ENCODE measurements at places on chromosomes 12 and 14.
A peak's percentile ranks its signal among the peaks of the same experiment; 100 is the strongest.

- no peak for DNase-seq
Measured at GRCh38 chr14:29927376-29928116, at the start of gene PRKD1. PRKD1 (minus strand) TSS chr14:29927847.

- no peak for DNase-seq
Measured at GRCh38 chr12:53062011-53062961, 12.4 kb downstream of the TNS2 start.

GRCh38 chr12:28622406-28622805 lies 432.1 kb downstream of the CCDC91 start:
- no peak for DNase-seq

DNA sequence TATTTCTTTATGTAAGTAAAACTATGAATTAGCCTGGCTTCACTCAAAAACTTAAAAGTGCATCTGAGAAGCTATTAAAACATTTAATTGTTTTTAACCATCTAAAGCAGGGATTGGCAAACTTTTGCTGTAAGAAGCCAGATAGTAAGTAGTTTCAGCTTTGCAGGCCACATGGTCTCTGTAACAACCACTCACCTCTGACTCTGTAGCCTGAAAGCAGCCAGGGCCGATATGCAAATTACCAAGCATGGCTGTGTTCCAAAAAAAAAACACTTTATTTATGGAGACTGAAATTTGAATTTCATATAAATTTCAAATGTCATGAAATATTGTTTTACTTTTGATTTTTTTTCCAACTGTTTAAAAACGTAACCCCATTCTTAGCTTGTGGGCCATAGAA lies 95.3 kb downstream of the CIT start:
- DNase-seq = no peak

DNA sequence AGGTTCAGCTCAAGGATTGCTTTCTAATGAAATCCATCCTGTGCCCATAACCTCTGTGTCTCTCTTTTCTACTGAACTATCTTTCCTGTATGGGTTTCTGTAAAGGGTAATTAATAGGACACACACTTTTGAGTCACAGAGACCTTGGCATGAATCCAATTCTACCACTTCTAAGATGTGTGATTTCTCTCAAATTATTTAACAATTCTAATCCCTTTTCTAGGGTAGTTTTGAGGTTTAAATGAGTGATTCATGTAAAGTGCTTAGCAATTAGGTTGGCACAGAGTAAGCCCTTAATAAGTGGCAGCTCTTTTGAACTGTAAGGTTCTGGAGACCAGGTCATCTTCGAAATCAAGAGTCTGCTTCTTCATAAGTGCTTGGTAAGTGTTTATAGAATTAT lies 202.7 kb downstream of the RASSF9 start:
- no peak for DNase-seq

GRCh38 chr14:69683971-69684370 lies 72.6 kb downstream of the SUSD6 start:
- no peak for DNase-seq

GRCh38 chr12:27511031-27511722 lies 12.8 kb upstream of the PPFIBP1 start:
- no peak for DNase-seq

DNA sequence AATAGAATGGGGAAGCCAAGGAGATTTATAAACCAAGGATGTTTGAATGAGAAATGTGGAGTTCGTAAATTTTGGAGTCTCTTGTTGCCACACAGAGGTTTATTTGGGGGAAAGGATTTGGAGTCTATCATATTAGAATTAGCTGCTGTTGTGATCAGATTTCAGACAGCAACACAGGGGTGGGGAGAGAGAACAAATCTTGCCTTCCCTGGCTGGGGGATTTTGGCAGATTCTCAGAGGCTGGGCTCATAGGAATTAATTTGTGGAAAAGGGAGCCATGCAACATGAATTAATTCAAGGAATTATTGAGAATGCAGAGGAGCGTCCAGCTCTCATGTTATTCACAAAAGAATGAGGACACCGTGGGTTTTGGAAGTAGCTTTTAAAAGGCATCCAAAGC lies 73.9 kb upstream of the PRMT8 start:
- DNase-seq = no peak

GRCh38 chr12:113804961-113805600 lies 161.0 kb downstream of the RBM19 start:
- no peak for DNase-seq

GRCh38 chr12:88241862-88242570 lies 99.9 kb downstream of the TMTC3 start:
- no peak for DNase-seq

DNA sequence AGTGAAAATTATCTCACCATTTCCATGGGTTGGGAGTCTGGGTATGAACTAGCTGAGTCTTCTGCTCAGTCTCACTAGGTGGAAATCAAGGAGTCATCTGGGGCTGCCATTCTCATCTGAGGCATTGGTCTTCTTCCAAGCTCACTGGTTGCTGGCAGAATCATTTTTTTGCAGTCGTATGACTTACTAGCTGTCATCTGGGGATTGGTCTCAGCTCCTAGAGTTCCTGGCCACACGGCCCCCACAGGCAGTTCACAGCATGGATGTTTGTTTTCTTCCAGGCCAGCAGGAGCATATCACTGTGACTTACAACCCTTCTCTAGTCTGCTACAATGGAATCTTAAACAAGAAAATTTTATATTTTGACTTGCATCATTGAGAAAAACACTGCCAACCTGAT lies 18.6 kb upstream of the OR10AD1 start:
- no peak for DNase-seq

- DNase-seq = peak; percentile 8
Measured at GRCh38 chr12:14167005-14167628, 185.7 kb upstream of the GRIN2B start.

DNA sequence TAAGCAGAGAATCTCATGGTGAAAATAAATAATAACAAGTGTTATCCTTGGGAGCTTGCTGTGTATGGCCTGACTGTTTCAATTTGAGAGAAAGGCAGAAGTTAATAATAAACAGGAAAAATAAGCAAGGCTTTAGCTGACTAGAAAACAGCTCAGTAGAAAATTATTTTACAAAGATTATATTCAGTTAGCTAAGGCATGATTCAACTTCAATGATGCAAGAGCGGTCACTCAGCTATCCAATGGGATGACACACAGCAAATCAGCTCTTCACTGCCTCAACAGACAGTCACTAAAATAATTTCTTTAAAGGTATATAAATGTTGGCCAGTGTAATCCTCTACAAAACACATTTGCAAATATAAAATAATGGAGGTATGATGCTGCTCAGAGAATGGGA lies 18.6 kb downstream of the GSTZ1 start:
- no peak for DNase-seq

DNA sequence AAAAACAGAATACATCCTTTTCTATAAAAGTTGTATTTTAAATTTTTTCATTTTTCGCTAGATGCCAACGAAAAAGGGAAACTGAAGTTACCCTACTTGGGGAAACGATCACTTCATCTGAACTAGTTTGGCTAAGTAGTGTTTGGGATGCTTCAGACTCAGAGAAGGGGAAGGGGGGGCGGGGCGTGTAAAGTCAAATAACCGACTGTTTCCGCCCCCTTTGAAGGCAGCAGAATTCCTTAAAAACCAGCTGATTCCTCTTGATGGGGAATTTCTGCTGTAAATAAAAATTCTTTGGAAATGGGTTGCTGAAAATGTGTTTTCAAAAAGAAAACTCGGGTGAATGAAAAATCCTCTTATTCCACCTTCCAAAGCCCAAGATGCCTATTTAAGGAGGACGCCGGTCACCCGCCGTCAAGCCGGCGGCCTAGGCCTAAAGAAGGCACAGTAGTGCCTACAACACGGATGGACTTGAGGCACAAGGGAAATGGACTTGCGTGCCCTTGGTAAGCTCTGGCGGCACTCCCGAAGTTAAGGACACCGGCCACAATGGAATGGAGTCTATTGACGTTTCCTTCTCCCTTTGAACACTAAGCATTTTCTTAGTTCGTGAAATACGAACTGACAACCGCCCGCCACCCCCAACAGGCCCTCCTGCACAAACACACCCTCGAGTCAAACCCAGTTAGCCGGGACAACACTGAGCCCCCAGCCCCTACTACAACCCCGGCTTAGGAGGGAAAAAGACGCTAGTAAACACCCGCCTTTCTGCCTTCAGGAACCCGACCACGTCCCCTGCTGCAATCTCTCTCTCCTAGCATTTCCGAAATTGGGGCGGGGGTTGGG lies 1.9 kb downstream of the ATXN2 start:
- no peak for DNase-seq

GRCh38 chr14:60087668-60088067 lies 4.1 kb upstream of the PCNX4 start:
- DNase-seq = no peak

- no peak for DNase-seq
Measured at GRCh38 chr12:54349036-54349435, 15.2 kb downstream of the GPR84 start.

GRCh38 chr14:42734041-42734440 lies 1127.4 kb downstream of the LRFN5 start:
- no peak for DNase-seq

DNA sequence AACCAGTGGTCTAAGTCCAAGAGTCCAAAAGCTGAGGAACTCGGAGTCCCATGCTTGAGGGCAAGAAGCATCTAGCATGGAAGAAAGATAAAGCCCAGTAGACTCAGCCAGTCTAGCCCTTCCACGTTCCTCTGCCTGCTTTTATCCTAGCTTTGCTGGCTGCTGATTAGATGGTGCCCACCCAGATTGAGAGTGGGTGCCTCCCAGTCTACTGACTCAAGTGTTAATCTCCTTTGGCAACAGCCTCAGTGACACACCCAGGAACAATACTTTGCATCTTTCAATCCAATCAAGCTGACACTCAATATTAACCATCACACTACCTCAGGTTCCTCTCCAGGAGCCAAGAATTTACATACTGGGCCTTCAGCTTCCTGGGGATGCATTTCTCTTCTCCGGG lies 476.1 kb downstream of the FUT8 start:
- no peak for DNase-seq

GRCh38 chr12:94206886-94207285 lies 58.5 kb downstream of the PLXNC1 start:
- DNase-seq = no peak

- DNase-seq = no peak
Measured at GRCh38 chr12:51813931-51814310, 34.6 kb downstream of the FIGNL2 start.

GRCh38 chr12:89082370-89082753 lies 269.9 kb downstream of the DUSP6 start:
- DNase-seq = no peak

GRCh38 chr12:95548056-95548538 lies 3.2 kb downstream of the USP44 start:
- peak; percentile 5 for DNase-seq

- DNase-seq = no peak
Measured at GRCh38 chr14:76768671-76769500, 7.6 kb downstream of the VASH1 start.

- no peak for DNase-seq
Measured at GRCh38 chr14:64788706-64789105, 84.5 kb downstream of the PLEKHG3 start.

DNA sequence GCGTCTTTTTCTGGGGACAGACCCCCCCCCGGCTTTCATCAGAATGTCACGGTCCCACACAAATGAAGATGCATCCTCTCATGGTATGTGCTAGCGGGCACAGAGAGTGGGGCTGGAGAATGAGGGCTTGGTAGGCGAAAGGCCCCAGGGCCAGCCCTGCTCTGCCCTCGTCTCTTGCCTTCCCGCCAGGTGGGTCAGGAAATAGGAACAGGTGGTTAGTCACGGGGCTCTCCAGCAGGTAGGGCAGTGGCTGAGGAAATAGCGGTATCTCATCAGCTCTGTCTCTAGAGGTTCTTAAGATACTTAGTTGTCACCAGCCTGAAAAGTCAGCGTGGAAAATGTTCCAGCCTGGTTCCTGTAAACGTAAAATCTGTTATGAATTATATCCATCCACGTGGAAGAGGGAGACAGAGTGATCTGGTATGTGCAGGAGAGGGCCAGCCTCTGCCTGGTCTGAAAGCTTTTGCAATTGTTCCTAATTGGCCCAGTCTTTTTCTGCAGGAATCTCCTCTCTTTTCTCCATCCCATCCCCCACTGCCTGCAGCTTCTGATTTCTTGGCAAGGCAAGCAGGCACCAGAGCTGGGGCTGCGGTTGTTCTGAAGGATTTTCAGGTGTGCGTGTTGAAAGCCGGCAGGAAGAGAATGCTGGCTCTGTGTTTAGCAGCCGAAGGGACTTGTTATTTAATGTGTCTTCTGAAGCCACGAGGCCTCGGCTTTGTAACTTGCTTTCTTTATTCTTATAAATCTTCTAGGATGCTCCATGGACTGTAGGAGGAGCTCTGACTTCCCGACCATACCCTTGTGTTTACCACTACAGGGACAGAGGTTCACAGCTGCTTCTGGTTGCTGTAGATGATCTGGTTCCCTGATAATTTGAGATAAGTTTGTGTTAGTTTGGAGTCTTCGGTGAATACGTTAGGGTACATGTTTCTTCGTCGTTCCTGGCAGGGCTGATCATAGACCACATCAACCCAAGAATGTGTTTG lies 131.1 kb downstream of the CACNA1C start:
- no peak for DNase-seq

- DNase-seq = no peak
Measured at GRCh38 chr14:89256283-89256682, 160.8 kb downstream of the FOXN3 start.

- no peak for DNase-seq
Measured at GRCh38 chr14:87139299-87139698, 853.7 kb downstream of the GALC start.

DNA sequence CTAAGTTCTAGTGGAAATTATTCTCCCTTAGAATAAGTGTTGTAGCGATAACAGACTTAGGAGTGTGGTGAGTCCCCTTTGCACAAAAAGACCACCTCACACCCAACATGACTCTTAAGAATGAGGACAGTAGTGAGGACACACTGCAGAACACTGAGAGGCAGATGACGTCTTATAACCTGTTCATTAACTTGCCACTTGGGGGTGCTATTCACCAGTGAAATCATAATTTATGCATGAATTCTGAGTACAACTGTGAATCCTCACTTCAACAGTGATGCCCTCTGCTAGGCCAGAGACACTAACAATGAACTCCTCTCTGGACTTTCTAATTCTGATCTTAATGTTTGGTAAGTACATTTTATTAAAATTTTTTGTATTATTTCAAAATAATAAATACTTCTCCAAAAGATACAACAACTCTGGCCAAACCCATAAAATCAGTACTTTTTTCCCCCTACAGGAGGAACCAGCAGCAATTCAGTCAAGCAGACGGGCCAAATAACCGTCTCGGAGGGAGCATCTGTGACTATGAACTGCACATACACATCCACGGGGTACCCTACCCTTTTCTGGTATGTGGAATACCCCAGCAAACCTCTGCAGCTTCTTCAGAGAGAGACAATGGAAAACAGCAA lies 274.7 kb downstream of the DAD1 start:
- DNase-seq = no peak

All from activated T-helper 1 cell treated with anti-CD3 and anti-CD28 coated beads, Interleukin-12 subunit alpha, Interleukin-12 subunit beta, Interleukin-2, Interleukin-4 antibody, amounts not matched to agents 30 ng/mL and 10 ng/mL and 1 ng/mL, durations not matched to agents 14 hours and 24 hours and 36 hours (primary cell).